Omental fat pad (tissue), 4 donors: ENCODE measurements at places on chromosomes 4 and X.

GRCh38 chr4:8120501-8120900, 38.1 kb downstream of the ABLIM2 start:
- DNase-seq: no peak

DNA sequence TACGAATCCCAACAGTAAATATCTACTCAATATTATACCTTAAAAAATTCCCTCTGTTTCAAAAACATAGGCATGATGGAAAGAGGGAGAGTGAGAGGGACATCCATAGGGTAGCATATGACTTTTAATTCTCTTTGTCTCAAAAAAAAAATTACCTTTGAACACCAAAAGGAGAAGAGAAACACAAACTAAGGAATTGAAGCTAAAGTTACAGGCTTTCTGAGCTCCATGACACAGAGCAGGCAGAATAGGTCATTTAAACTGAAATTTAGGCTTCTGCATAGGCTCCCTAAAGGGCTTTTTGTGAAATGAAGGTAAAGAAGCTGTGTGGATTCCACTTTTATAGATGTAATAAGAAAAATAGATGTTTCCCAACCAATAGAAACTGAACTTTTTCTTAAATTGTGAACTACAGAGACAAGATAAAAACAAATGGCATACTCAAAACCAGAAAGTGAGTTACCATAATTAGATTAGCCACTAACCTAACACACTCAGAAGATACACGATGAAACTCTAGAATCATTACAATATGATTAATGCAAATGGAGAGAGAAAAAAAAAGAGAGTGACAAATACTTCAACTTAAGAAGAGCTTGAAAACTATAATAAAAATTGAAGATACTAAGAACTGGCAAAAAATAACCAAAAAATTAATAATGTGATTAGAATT, 584.6 kb downstream of the GABRG1 start:
- DNase-seq: no peak

DNA sequence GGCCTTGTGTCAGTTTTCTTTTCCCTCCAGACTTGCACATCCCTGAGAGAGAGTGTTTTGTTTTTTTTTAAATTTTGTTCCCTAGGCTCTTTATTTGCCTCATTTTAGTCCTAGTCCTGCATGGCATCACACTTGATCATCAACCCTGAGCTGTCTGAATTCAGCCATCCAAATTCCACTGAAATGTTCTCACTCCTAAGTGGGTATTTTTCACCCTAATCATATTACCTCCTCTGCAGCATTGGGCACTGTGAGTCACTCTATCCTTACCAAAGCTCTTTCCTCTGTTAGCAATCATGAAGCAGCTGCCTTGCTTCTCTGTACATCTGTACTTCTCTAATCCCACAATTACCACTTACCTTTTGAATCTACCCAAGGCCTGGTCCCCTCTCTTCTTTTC, 356.6 kb upstream of the MAGEB2 start:
- DNase-seq: no peak

DNA sequence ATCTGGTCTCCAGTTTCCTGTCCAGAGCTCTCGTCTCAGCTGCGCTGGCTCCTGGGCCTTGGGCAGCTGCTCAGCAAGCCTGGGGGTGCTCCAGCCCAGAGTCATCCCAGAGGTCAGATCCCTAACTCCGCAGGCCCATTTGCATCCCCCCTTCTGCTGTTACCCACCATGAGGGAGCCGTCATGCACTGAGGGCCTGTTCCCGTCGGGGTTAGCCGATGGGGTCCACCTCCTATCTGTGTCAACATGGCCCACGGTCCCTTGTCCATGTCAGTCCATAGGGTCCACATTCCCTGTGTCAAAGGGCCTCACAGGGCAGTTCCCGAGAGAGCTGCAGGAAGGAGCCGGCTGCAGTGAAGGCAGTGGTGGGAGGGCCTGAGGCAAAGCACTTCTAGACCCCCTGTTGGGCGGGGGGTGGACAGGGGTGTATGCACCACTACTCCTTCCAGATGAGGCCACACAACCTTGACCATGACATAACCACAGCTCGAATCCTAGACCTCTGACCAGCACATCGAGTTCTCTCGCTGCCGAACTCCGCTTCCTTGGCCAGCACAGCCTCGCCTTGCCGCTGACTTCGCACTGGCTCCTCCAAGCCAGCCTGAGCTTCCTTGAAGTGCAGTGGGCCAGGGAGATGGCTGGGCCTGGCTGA, 24.9 kb downstream of the WDR1 start:
- DNase-seq: no peak

DNA sequence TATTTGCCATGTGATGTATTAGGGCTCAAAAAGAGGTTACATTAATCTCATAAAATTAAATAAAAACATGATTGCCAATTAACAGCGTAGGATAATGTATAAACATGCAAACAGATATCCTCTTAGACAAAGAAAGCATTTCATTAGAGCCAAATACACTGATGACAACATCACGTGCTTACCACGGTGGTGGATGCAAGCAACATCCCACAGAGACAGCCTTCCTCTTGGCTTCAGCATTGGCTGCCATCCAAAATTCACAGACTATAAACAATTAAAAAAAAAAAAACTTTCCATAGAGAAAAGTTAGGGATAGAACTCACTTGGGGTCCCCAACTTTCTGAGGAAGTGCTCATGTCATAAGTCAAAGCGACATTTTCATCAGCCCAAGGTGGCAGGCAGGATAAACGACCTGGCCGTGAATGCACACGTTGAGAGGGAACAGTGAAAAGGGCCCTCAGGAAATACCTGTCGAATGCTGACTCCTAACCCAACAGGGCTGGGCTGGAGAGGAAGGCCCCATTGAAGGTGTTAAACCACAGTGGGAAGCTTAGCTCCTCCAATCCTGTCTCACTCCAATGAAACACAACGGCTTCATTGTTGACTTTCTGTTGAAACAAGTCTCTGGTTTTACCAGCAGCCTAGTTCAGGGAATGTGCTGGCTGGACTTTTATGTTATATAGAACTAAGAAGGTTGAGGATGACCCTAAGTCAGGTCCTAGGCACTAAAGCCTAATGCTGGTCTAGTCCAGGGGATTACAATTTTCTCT, 48.4 kb downstream of the IDS start:
- no peak for DNase-seq

DNA sequence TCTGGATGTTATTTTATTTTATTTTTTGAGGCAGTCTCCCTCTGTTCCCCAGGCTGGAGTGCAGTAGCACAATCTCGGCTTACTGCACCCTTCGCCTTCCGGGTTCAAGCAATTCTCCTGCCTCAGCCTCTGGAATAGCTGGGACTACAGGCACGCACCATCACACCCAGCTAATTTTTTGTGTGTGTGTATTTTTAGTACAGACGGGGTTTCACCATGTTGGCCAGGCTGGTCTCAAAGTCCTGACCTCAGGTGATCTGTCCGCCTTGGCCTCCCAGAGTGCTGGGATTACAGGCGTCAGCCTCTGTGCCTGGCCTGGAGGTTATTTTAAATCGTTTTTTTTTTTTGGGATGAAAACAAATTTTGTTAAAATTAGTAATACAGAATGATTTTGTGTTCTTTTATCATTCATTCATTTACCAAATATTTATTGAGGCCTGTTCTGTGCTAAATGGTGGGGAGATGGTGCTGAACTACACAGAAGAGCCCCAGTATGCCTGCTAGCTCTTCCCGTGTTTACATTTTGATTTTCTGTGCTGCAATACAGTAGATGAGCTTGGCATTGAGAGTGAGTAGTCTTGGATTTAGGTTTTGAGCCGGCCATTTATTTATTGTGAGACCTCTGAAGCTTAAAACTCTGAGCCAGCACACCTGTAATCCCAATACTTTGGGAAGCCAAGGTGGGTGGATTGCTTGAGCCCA, 22.7 kb downstream of the ADD1 start:
- no peak for DNase-seq
